ENCODE measurements at places on chromosomes 5 and 9. TPM values are rescaled to one million over a fixed set of nuclear protein-coding genes. Genes with fewer than 3 reads are reported as not detected.

DNA sequence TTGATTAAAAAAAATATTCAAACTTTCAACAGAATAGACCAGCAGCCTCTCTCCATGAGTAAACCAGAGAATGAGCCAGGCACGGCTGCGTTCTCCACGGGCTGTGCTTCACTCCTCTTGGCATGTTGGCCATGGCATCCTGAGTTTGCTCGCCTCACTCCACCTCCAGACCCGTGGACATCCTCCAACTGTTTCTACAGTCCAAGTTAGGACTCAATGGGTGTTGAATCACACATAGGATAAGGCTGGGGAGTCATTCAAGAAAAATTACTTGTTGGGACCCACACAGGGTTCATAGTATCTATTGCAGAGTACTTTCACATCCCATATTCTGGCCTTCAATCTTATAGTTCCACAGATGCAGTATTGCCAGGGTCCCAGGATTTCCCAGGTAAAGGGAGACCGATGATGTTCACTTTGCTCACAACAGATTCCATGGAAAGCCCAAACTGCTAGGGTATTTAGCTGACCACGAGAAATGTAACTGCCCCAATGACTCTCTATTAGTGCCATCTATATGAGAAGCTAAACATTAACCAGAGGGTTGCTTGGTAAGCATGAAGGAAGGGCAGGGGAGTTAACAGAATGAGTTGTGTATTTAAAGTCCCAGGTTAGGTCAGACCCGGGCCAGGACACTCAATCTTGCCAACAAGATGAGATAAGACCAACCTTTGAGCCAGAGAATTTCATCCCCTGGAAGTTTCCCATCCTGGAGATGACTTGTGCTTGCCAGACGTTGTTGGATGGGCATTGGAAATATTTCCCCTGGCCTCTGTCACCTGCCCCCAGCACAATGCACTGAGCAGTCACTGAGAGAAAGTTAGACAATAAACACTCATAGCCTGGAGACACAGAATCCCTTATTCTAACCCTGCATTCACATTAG lies 19.7 kb upstream of the GDA start:
- peaks cover 2% of the 10 kb centered on the region for H3K27me3 ChIP-seq
- H3K4me3 ChIP-seq = no peak overlapping the region
- no peaks in the 10 kb centered on the region for H3K36me3 ChIP-seq

GRCh38 chr9:131233995-131234394 lies 42.3 kb downstream of the FAM78A start:
- H3K27ac ChIP-seq = peak overlapping the region; percentile 83
- H3K4me1 ChIP-seq = peaks cover 47% of the 10 kb centered on the region
- peak; percentile 41 for DNase-seq
- H3K36me3 ChIP-seq = peaks cover 25% of the 10 kb centered on the region
- H3K27me3 ChIP-seq = no peaks in the 10 kb centered on the region

RPL7A gene
- 3,454 TPM for total RNA-seq

GRCh38 chr5:141916522-141916921 lies 7.1 kb upstream of the DELE1 start:
- no peak for DNase-seq
- H3K4me1 ChIP-seq = peaks cover 8% of the 10 kb centered on the region
- peaks cover 22% of the 10 kb centered on the region for H3K27me3 ChIP-seq
- H3K27ac ChIP-seq = no peak overlapping the region

CTSL gene
- total RNA-seq = 26.1 TPM

TMCO6 gene
- total RNA-seq = 33.8 TPM

- H3K27ac ChIP-seq = no peak overlapping the region
These were observed 461.3 kb downstream of the TMEM232 start for GRCh38 chr5:110265162-110265561.

GRCh38 chr5:34483442-34484033 lies 172.6 kb upstream of the RAI14 start:
- H3K4me3 ChIP-seq = no peak overlapping the region
- H3K27ac ChIP-seq = no peak overlapping the region
- H3K36me3 ChIP-seq = no peaks in the 10 kb centered on the region
- peaks cover 48% of the 10 kb centered on the region for H3K27me3 ChIP-seq
- no peak for DNase-seq

ENHO gene
- total RNA-seq = 0.26 TPM

ACTBL2 gene
- not detected for total RNA-seq

GRCh38 chr9:20563917-20564316 lies 58.4 kb downstream of the MLLT3 start:
- no peaks in the 10 kb centered on the region for H3K27me3 ChIP-seq
- no peak overlapping the region for H3K4me3 ChIP-seq
- DNase-seq = no peak
- no peaks in the 10 kb centered on the region for H3K36me3 ChIP-seq

DMRT3 gene
- not detected for total RNA-seq

DNA sequence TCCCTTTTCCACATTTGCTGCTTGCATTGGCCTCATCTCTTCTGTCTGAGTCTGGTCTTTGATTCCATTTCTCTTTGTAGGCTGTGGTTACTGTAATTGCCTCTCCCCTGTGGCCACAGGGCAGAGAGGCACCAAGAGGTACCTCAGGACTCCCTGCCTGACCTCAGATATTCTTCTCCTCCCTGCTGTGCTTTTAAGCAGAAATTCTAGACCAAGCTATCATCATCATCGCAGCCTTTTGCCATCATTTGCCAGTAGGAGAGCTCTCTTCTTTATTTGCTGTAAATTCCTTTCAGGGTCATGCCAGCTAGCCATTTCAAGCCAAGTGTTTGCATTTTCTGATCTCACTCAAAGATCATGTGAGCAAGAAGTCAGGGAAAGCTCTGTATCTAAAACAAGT lies 369.6 kb downstream of the ICE1 start:
- H3K36me3 ChIP-seq = no peaks in the 10 kb centered on the region
- H3K27me3 ChIP-seq = peaks cover 5% of the 10 kb centered on the region
- H3K4me3 ChIP-seq = no peak overlapping the region

ADAMTS16 gene
- total RNA-seq = not detected

DNA sequence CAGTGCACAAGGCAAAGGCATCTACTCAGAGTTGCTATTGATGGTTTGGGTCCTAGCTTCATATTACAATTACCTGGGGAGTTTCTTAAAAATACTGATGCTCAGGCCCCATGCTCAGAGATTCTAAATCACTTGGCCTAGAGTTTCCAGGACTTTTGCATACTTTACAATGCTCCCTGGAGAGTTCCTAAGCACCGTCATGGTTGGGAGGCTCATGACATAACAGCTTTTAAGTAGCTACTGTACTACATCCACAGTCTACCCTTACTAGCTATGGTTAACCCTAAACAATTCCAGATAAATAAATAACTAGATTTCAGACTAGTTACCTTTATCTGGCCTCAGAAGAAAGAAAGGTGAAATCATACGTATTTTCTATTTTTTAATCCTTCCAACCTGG lies 414.4 kb downstream of the PDE4D start:
- no peaks in the 10 kb centered on the region for H3K27me3 ChIP-seq
- DNase-seq = no peak
- H3K4me1 ChIP-seq = peaks cover 2% of the 10 kb centered on the region
- H3K27ac ChIP-seq = no peak overlapping the region
- H3K4me3 ChIP-seq = no peak overlapping the region

DNA sequence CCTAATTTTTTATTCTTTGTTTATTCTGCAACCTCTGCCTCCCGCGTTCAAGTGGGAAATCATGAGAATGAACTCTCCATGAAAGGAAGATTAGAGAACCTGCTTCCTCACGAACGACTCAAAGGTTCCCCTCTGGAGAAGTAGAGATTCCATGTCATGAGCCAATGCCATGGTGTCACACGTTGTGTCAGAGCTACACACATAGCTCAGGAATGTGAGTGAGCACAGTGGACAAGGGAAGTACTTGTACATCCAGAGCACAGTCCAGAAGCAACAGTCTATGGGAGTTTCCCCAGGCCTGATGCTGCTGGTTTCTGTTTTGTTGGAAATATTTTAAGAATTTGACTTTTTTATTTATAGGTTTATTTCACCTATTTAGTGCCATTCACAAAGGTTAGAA lies 26.8 kb upstream of the PPP2CA start:
- DNase-seq = no peak
- H3K4me1 ChIP-seq = no peaks in the 10 kb centered on the region
- H3K36me3 ChIP-seq = no peaks in the 10 kb centered on the region

DNA sequence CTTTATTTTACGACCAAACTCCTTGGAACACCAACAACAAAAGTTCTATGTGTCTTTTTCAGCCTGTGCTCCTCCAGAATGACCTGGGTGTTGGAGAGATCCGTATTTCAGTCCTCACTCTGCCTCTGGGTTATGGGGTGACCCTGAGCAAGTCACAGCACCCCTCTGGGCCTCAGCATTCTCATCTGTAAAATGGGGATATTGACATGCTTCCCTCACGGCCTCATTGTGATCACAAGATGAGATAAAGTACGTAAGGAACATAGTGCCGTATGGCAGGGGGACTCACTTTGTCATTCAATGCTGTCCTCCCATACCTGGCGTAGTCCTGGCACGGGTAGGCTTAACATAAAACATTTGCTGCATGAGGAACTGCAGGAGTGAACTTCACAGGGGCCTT lies 123.0 kb upstream of the HAND1 start:
- DNase-seq = no peak
- no peaks in the 10 kb centered on the region for H3K36me3 ChIP-seq
- no peak overlapping the region for H3K27ac ChIP-seq
- H3K4me3 ChIP-seq = no peak overlapping the region
- H3K4me1 ChIP-seq = no peaks in the 10 kb centered on the region

DNA sequence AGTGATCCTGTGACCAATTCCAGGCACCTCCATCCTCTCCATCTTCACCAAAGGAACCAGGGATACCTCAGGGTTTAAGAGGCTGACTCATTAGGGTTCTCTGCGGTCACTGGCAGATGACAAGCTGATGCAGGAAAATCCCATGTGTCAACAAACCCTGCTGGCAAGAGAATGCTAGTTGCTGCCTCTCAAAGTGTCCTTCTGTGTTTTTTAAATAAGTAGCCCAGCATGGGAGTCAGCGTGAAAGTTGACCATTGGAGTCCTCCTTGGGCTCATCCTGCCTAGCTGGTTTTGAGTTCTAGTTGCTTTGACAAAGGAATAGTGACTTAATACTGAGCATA lies 200.2 kb downstream of the SLIT3 start:
- H3K4me1 ChIP-seq = no peaks in the 10 kb centered on the region
- H3K4me3 ChIP-seq = no peak overlapping the region
- no peak overlapping the region for H3K27ac ChIP-seq
- no peak for DNase-seq

DNA sequence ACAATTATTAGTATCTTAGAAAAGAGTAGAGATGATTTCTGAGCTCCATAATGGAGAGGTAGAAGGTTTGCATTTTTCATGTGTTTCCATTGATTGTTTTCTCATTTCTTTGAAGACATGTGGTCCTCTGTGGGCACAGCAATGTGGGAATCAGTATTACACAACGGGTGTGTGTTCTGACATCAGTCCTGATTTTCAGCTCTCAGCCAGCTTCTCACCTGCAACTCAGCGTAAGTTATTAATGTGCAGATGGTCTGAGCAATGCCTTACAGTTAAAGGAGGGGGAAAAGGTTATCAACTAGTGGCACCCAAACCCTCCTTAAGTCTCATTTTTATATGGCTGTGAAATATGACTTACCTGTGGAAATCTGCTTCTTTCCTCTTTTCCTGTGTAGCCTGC lies 59.1 kb downstream of the ITGA2 start:
- H3K4me1 ChIP-seq = peaks cover 20% of the 10 kb centered on the region
- no peak overlapping the region for H3K27ac ChIP-seq
- H3K36me3 ChIP-seq = no peaks in the 10 kb centered on the region
- DNase-seq = peak; percentile 18

DNA sequence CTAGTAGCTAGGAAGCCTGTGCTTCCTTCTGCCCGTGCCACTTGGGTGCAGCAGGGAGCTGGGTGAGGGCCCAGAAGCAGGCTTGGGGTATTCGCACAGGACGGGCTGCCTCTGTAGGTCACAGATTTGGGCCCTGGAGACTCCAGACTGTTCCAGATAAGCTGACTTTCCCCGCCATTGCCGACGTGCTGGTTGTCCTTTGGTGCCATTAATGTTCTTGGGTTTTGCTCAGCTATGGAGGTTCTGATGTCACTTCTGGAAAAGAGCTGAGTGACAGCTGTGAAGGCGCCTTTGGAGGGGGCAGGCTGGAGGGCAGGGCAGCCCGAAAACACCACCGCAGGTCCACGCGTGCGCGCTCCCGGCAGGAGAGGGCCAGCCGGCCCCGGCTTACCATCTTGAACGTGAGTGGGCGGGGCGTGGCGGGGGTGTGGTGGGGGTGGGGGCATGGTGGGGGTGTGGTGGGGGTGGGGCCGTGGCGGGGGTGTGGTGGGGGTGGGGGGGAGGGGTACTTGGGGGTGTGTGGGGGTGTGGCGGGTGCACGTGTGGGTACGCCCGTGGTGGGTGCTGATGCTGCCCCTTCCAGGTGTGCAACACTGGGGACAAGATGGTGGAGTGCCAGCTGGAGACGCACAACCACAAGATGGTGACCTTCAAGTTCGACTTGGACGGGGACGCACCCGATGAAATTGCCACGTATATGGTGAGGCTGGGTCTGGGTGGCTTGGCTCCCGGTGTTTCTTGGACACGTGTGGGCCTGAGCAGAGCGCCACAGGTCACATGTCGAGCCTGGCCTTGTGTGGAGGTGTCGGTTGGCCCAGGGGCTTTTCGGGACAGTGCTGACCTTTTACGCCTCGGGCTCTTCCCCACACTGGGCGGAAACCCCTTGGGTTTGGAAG lies 79.6 kb downstream of the WNK2 start:
- DNase-seq = peak; percentile 7
- H3K4me1 ChIP-seq = peaks cover 6% of the 10 kb centered on the region
- H3K27me3 ChIP-seq = no peaks in the 10 kb centered on the region
- H3K36me3 ChIP-seq = no peaks in the 10 kb centered on the region
- no peak overlapping the region for H3K4me3 ChIP-seq

TEX48 gene
- 0.57 TPM for total RNA-seq

- no peaks in the 10 kb centered on the region for H3K4me1 ChIP-seq
- DNase-seq = no peak
- peaks cover 26% of the 10 kb centered on the region for H3K27me3 ChIP-seq
- no peaks in the 10 kb centered on the region for H3K36me3 ChIP-seq
- H3K27ac ChIP-seq = no peak overlapping the region
These were observed 7.5 kb downstream of the SEMA6A start for GRCh38 chr5:116567106-116567505.

- H3K27me3 ChIP-seq = no peaks in the 10 kb centered on the region
- no peak for DNase-seq
- H3K27ac ChIP-seq = no peak overlapping the region
- H3K36me3 ChIP-seq = no peaks in the 10 kb centered on the region
These were observed 887.1 kb downstream of the MAT2B start for GRCh38 chr5:164392531-164392930.

DNAH5 gene
- not detected for total RNA-seq

GRCh38 chr9:113381909-113382411 lies 5.2 kb upstream of the HDHD3 start:
- H3K27me3 ChIP-seq = no peaks in the 10 kb centered on the region
- no peak overlapping the region for H3K27ac ChIP-seq
- no peak overlapping the region for H3K4me3 ChIP-seq
- DNase-seq = no peak
- peaks cover 6% of the 10 kb centered on the region for H3K4me1 ChIP-seq

DNA sequence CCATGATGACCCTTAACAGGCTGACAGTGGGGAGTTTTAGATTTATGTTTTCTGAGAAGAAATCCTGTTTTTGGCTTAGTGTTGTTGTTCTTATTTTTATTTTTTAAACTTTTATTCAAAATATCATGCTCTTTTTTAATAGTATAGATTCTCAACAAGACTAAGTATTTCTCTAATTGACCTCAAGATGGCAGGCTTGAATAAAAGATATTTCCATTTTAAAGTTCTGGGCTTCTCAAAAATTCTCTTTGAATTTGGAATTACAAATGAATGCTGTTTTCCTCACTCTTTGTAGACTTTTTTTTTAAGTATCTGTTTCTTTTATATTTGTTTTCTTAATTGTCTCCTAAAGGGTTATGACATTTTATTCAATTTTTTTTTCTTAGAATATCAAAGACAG lies 50.0 kb upstream of the SH3GL2 start:
- no peak for DNase-seq
- no peaks in the 10 kb centered on the region for H3K4me1 ChIP-seq
